ENCODE measurements at places on chromosomes 16 and 17. TPM values are rescaled to one million over a fixed set of nuclear protein-coding genes. Genes with fewer than 3 reads are reported as not detected.

DNA sequence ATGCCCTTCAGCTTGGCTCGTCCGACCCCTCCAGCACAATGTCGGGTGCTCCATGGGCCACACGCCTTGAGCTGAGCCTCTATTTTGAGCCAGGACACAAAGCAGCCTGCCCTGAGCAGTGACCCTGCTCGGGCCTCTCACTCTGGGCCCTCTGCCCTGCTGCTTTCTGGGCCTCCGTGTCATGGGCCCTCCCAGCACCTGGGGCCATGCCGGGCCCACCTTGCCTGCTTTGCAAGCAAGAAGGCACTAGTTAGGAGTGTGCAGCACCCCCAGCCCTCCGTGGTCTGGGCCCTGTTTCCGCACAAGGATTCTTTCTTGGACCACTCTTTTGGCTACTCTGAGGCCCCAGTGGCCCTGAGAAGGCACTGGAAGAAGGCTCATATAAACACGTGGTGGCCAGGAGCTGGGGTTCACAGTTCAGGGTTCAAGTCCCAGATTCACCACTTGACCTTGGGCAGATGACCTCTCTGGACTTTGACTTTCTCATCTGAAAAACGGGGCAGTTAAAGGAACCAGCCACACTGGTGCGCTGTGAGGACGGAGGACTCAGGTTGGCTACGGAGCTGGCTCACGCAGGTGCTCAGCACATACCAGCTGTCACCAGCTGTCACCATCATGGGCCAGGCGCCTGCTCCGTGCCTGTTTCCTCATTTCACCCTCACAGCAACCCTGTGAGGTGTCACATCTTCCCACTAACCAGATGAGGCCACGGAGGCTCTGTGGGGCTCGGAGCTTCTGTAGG lies 166.0 kb upstream of the GSE1 start:
- no peak for DNase-seq

SLC13A5 gene
- total RNA-seq, result not detected

- DNase-seq, result no peak
These were observed 685.8 kb upstream of the RBFOX1 start for GRCh38 chr16:6646891-6647290.

GRCh38 chr16:73094371-73094770 lies 46.4 kb upstream of the ZFHX3 start:
- DNase-seq, result no peak

DNA sequence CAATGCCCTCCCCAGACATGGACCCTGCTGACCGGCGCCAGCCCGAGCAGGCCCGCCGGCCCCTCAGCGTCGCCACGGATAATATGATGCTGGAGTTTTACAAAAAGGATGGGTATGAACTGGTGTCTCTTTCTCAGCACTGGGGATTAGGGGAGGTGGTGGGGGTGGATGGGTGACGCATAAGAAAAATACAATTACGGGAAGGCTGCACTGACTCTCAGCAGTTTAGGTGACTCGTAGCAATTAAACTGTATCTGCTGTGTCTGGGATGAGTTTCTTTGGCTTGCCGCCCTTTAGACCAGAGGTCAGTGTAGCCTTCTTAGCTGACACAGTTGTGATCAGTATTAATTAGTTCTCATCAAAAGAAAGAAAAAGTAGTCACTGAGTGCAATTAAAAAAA lies 59.0 kb downstream of the ELAC2 start:
- DNase-seq, result no peak

DNAI2 gene
- total RNA-seq, result not detected

RHBDL3 gene
- total RNA-seq, result not detected

- no peak for DNase-seq
These were observed 23.2 kb upstream of the TEKT3 start for GRCh38 chr17:15364615-15365014.

- no peak for DNase-seq
These were observed 600.6 kb downstream of the KCNJ2 start for GRCh38 chr17:70769956-70770355.

- DNase-seq, result no peak
These were observed 351.1 kb upstream of the TBX2 start for GRCh38 chr17:61048376-61049106.

GRCh38 chr17:70123193-70123592 lies 46.1 kb upstream of the KCNJ2 start:
- DNase-seq, result no peak

- no peak for DNase-seq
These were observed 14.7 kb upstream of the KLHDC4 start for GRCh38 chr16:87780385-87780989.

DNA sequence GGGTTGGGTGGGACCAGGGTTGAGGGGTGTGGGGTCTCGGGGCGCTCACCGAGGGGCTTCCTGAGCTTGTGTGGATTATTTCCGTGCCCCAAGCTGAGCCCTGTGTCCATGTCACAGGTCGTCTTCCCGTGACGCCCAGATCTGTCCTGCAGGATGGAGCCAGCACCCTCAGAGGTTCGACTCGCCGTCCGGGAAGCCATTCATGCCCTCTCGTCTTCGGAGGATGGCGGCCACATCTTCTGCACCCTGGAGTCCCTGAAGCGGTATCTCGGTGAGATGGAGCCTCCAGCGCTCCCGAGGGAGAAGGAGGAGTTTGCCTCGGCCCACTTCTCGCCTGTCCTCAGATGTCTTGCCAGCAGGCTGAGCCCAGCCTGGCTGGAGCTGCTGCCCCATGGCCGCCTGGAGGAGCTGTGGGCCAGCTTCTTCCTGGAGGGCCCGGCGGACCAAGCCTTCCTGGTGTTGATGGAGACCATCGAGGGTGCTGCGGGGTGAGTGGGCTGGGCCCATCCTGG lies 1.0 kb downstream of the TELO2 start:
- no peak for DNase-seq

DNA sequence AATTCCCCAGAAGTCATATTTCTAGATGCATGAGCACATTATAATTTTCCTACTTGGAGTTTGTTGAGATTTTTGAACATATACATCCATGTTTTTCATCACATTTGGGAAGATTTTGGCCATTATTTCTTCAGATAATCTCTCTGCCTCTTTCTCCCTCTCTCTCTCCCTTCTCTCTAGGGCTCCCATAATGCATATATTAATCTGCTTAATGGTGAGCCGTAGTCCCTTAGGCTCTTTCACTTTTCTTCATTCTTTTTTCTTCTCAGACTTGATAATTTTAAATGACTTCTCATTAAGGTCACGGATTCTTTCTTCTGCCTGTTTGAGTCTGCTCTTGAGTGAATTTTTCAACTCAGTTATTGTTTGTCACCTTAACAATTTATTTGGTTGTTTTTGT lies 101.5 kb downstream of the IRX3 start:
- no peak for DNase-seq

- peak; percentile 58 for DNase-seq
These were observed 37.5 kb downstream of the ERCC4 start for GRCh38 chr16:13957197-13958078.

PHOSPHO1 gene
- 0.48 TPM for total RNA-seq

RIPOR1 gene
- total RNA-seq, result 90.4 TPM

All from Caco-2 (cell line).